ENCODE measurements at places on chromosomes 12 and 14.

DNA sequence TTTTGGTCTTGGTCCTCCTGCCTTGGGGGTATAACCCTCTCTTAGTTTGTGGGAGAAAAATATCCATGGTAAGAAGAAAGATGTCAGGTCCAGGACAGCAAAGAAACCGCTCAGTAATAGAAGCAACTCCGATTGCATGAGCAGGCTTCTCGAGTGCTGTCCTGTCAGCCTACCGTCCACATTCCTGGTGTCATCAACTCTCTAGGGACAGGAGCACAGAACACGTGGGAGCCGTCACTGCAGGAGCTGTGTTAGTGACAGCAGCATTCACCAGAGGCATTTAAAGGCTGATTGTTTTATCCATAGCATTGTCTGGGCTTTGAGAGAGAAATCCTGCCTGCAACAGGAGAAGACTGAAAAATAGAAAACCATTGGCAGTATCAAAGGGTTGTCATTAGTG, 244.2 kb downstream of the CACNA1C start:
- no peak for DNase-seq

- no peak for DNase-seq
These were observed 31.0 kb downstream of the FOXN4 start for GRCh38 chr12:109277899-109278762.

DNA sequence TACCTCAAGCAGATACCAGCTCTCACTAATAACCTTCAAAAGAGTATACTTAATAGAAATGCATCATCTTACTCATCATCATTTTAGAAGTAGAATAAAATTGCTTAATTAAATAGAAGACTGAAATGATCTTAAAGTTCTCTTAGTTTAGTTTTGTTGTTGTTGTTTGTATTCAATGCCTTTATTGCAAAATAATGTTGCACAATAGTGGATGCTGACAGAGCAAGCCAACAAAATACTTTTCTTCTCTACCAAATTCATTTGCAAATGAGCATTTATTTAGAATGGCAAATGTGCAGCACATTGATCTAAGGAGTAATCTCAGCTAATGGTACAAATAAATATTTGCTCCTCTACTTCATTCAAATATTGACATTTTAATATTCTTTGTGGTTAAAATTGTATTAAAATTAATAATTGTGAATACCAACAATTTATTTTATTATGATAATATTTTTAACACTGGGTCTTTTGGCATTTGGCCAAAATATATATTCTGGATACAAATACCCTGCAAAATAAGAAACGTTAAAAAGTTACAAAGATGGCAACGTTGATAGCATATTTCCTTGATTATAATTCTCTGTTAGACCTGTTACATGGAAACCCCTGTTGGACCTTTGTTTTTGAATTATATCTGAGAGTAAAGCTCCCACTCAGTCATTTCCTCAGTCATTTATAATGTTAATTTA, 496.1 kb downstream of the RERGL start:
- DNase-seq, result no peak

DNA sequence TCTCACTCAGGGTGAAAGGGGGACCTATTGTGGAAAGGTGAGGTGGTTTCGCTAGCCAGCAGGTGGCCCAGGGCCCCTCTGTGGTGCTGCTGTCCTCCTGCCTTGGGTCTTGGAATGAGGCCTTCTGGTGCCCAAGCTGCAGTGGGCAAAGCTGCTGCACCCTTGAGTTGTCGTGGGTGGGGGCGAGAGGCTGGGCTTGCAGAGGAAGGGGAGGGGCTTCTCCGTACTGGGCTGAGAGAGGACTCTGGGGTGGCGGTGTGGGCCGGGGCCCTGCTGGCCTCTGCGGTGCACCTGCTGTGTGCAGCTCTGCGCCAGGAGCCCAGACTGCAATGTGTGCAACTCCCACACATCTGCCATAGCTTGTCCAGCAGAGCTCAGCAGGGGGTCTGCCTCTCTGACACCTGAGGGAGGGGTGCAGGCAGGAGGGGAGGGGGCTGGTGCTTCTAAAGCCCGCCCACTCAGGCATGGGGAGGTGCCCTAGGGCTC, 145.8 kb downstream of the KIF26A start:
- no peak for DNase-seq

- DNase-seq, result no peak
These were observed 98.5 kb upstream of the PLEKHA5 start for GRCh38 chr12:19031032-19031431.

All from stimulated activated CD4-positive, alpha-beta T cell treated with anti-CD3 and anti-CD28 coated beads, Interleukin-1b, Interleukin-23, amount 100 ng/mL, for 1 hour (primary cell).